ENCODE measurements at places on chromosomes 12 and 14.
A peak's percentile ranks its signal among the peaks of the same experiment; 100 is the strongest.

GRCh38 chr14:80927083-80927989 is 14.2 kb downstream of the CEP128 start:
- no peak for DNase-seq

- DNase-seq, result no peak
Measured at GRCh38 chr14:22263961-22264360, 325.1 kb downstream of the DAD1 start.

DNA sequence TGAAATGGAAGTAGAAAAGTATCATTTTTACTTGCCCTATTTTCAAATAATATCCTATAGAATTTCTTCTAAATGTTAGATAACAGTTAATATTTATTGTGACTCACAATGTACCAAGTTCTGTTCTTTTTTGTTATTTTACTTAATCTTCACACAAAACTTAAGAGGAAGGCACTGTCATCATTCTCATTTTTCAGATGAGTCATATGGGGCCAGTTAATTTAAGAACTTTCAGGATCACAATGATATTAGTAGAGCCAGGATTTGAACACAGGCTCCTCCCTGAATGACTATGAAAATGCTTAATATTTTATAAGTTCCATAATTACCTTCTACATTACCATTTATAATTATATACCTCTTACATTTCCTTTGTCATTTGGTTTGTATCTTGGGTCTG is 10.4 kb upstream of the TMEM260 start:
- DNase-seq, result no peak

- DNase-seq, result no peak
Measured at GRCh38 chr14:94382099-94382715, 6.2 kb downstream of the SERPINA1 start.

GRCh38 chr14:26389646-26390508 is 208.0 kb downstream of the NOVA1 start:
- no peak for DNase-seq

DNA sequence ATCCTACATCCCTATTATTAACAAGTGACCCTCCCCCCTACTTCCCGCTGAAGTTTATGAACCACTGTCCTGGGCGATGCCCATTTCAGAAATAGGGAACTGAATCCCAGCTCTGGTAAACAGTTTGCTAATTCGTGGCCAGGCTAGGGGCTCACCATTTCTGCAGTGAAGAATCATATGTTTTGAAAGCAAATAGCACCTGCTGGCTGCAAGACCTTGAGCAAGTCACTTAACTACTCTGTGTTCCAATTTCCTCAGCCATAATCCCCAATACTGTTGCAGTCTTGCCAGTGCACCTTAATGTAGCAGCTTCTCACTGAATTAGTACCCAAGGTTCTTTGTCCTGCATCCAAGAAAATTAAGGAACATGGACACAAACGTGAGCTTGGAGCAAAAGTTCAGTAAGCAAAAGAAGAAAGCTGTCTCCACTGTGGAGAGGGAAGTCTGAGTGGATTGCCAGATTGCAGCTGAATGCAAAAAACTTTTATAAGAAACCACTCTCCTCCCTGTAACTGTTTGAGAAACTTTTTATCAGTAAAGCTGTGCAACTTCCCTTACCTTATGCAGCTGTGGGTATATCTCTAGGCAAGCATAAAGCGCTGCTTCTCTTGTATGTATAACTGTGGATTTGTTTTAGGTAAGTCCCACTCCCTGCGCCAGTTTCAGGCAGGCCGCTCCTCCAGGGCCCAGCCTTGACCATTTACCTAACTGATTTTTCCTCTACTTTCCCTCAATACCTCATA is 824 bp downstream of the OAS1 start:
- DNase-seq, result peak; percentile 41

GRCh38 chr12:29709496-29710040 is 74.2 kb downstream of the TMTC1 start:
- DNase-seq, result no peak

DNA sequence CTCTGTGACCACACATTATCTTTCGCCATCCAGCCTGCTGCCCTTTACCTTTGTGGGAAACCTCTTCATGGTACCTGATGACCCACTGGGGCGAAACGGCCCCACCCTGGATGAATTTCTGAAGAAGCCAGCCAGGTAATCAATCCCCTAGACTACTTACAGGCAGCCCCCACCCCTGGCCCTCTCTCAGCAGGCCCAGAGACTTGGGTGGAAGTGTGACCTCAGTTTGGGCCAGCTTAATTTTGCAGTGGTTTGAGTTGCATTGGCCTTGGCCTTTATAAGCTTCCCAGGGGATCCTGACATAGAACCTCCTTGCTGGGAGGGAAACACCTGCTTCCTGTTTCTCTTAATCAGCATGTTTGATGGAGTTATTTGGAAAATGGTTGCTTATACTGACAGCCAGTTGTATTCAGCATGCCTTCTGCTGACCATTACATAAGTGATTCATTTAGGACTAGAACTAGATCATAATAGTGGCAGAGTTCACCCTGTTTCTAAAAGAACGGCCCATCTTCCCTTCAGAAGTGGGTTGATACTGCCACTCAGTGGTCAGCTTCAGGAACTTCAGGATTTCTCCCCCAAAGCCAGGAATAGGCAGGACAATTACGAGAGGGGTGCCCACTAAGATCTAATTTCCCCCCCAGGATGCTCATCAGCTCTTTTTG is 6.1 kb downstream of the SDR39U1 start:
- no peak for DNase-seq

DNA sequence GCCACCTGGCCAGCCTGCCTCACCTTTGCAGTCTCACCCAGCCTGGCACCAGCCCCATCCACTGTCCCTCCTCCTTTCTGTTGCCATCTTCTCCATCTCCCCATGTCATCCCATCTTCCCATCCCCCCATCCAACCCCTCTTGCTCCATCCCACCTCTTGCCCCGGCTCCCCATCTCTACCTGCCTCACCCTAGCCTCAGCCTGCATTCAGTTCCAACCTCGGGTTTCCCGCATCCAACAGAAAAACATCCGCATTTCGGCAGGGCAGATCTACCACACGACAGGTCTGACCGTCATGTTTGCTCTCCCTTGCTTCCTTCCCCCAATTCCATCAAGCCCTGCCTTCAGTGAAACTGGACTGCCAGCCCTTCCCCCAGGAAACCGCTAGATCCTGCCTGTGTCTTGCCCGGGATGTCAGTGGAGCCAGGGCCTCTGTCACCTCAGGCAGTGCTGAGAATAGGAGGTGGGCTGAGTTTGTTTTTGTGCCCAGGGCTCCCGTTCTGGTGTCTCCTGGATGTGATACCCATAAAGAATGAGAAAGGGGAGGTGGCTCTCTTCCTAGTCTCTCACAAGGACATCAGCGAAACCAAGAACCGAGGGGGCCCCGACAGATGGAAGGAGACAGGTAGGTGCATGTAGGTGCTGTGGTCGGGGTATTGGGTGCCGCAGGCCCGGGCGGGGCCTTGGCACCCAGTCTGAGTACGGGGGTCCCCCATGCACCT is 2.5 kb downstream of the KCNH3 start:
- peak; percentile 51 for DNase-seq

DNA sequence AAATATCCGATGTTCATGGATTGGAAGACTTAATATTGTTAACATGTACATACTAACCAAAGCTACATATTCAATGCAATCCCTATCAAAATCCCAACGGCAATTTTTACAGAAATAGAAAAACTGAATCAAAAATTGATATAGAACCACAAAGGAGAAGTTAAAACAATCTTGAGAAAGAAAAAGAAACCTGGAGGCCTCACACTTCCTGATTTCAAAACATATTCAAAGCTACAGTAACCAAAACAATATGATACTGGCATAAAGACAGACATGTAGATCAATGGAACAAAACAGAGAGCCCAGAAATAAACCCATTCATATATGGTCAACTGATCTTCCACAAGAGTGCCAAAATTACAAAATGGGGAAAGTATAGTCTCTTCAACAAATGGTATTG is 5.4 kb upstream of the PELI2 start:
- DNase-seq, result no peak

- DNase-seq, result peak; percentile 67
Measured at GRCh38 chr12:124713436-124714082, 146.1 kb upstream of the NCOR2 start.

- no peak for DNase-seq
Measured at GRCh38 chr12:25694072-25694471, 141.0 kb upstream of the LMNTD1 start.

DNA sequence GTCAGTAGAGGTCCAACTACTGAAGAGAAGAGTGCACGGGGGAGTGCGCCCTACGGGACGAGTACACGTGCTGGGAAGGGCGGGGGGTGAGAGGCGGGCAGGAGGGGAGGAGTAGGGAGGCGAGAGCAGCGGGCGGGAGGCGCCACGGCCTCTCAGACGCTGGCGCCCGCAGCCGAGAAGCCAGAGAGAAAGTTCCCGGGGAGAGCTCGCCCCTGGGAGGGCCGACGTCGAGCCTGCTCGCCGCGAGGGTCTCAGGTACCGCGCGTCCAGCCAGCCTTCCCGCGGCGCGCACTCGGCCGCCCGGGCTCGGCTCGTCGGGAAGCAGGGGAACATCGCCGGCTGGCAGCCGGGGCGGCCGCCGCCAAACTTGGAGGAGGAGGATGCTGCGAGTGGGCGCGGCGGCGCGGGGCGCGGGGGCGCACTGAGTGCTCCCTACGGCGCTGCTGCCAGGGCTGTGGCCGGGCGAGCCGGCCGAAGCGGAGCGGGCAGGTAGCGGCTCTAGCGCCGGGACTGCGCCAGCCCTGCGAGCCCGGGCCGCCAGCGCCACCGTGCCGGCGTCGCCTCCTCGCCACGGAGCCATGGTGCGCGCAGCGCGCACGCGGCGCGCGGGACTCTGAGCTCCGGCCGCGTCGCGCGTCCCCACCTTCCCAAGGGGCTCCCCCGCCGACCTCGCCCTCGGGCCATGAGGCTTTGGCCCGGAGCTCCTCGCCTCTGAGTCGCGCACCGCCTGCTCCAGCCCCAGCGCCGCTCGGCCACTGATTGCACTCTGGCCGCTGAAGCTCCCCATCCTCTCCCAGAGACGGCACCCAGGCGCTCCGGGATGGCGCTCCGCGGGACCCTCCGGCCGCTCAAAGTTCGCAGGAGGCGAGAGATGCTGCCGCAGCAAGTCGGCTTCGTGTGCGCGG is at the start of gene SLC24A4:
SLC24A4 (plus strand) TSS at position 155 of the 905 bp plus-strand sequence; CDS start at position 821, 666 bp downstream.
- no peak for DNase-seq

- DNase-seq, result no peak
Measured at GRCh38 chr14:24080142-24080530, 8.8 kb downstream of the CPNE6 start.

DNA sequence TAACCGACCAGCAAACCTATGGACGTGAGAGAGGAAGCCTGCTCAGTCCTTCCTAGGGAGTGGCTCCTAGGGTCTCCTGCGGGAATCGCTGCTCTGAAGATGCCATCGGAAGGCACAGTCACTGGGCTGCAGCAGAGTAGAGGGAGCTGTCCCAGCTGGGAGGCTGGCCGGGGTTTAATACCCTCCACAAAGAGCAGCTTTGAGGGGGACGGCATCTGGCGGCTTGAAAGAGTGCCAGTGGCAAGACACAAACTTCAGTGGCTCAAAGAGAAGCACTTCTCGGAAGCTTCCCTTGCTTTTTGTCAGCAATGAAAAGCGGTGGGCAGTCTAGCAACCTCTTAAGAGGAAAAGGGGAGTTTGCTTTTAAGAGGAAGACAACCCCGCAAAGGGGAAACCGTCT is 114.6 kb downstream of the TMEM132C start:
- no peak for DNase-seq

All from tibial artery (tissue), 4 donors.